Stimulated activated CD4-positive, alpha-beta T cell treated with anti-CD3 and anti-CD28 coated beads, Interleukin-4, amount 100 ng/mL, for 24 hours (primary cell): ENCODE measurements at places on chromosomes 11 and 22.

GRCh38 chr11:31484497-31484896 lies 24.9 kb downstream of the IMMP1L start:
- no peak for DNase-seq

- no peak for DNase-seq
Observed at GRCh38 chr11:111655924-111656323, 53.7 kb downstream of the SIK2 start.

DNA sequence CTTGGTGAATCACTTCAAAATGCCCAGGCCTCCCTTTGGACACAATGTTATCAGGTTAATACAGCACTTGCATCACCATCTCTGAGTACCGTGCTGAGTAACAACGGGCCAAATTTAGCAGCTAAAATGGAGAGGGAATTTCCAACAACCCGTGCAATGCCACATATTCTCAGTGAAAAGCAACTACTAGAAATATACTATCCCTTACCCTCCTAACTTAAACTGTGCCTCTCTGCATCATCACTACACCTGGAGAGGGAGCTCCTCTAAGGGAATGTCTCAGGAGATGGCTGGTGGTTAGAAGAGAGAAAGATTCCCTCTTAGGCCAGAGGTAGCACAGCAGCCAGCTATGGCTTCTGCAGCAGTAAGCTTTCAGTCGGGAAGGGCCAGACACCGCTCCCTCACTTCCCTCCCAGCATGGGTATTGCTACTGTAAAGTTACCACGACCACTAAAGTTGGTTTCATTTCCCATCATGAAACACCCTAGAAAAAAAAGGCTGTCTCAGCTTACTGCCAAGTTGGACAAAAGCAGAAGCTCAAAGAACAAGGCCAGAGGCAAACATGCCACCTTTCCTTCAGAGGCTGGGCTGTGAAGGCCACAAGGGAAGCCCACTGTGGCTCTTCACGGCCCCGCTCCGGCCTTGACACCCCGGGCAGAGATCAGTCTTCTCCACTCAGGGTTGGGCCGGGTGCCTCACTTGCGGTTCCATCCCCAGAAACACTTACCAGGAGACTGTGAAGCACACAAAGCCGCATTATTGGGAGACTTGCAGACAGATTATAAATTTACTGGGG lies 3.9 kb downstream of the MAML2 start:
- DNase-seq, result peak; percentile 49

- DNase-seq, result no peak
Observed at GRCh38 chr22:42072606-42073330, 1.3 kb upstream of the PHETA2 start.

DNA sequence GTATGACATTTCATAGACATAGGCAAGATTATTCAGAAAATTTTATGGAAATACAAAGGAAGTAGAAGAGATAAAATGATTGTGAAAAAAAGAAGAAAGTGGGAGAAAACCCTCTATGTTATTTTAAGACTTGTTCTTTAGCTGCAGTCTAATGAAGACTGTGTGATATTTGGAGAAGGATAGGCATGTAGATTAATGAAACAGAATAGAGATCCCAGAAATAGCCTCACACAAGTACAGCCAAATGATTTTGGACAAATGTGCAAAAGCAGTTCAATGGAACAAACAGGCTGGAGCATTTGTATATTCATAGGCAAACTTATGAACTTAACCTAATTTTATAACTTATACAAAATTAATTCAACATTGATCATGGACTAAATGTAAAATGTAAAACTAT lies 14.3 kb downstream of the ANO5 start:
- DNase-seq, result no peak

GRCh38 chr11:34855021-34855753 lies 61.0 kb downstream of the APIP start:
- DNase-seq, result no peak

DNA sequence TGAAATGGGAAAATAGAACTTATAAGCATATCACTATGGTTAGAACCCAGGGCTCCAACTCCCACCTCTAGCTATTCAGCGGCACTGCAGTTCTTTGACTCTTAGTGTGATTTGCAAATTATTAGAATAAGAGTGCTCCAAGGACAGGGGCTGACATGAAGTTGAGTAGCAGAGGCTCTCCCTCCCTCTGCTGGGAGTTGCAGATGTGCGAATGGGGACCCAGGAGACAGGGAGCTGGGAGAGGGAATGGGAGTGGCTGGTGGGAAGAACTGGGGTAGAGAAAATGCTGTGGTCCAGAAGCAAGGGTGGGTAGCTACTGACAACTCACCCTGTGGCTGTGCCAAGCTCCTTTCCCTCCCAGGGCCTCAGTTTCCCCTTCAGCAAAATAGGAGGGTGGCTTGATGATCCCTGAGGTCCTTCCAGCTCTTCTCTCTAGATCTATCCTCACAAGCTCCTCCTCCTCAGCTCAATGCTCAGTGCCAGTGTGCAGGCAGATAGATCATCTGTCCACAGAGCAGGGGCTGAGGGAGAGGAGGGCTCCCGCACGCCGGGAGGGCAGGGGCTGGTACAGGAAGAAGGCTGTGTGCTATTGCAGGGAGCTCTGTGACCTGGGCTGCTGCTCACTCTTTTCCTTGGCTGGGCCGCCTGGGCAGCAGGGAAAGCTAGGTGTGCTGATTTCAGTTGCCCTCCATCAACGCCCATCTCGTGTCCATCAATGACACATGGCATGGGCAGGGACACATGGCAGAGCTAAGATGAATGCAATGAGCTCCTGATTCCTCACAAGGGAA lies 99.0 kb downstream of the NECTIN1 start:
- no peak for DNase-seq

GRCh38 chr11:2294926-2295290 lies 6.8 kb downstream of the C11orf21 start:
- no peak for DNase-seq

DNA sequence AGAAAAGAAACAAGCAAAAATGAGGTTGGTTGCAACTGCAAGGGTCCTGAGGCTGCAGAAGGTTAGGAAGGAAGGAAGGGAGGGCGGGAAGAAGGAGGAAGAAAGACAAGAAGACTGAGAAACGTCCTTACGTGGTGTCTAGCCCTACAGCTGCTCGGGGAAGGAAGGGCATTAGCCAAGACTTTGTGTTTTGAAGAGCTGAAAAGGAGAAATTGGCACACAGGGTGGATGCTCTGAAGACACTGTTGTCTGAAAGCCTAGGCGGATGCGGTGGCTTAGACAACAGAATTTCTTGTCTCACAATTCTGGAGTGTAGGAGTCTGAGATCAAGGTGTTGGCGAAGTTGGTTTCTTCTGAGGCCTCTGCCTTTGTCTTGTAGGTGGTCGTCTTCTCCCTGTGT lies 60.7 kb downstream of the MCM5 start:
- no peak for DNase-seq

- no peak for DNase-seq
Observed at GRCh38 chr11:106427736-106428135, 350.3 kb downstream of the AASDHPPT start.

- DNase-seq, result no peak
Observed at GRCh38 chr11:2507945-2508749, 63.3 kb downstream of the KCNQ1 start.

GRCh38 chr22:40028098-40028425 lies 33.3 kb downstream of the FAM83F start:
- no peak for DNase-seq

GRCh38 chr11:126989942-126990715 lies 10.4 kb downstream of the KIRREL3 start:
- peak; percentile 52 for DNase-seq

DNA sequence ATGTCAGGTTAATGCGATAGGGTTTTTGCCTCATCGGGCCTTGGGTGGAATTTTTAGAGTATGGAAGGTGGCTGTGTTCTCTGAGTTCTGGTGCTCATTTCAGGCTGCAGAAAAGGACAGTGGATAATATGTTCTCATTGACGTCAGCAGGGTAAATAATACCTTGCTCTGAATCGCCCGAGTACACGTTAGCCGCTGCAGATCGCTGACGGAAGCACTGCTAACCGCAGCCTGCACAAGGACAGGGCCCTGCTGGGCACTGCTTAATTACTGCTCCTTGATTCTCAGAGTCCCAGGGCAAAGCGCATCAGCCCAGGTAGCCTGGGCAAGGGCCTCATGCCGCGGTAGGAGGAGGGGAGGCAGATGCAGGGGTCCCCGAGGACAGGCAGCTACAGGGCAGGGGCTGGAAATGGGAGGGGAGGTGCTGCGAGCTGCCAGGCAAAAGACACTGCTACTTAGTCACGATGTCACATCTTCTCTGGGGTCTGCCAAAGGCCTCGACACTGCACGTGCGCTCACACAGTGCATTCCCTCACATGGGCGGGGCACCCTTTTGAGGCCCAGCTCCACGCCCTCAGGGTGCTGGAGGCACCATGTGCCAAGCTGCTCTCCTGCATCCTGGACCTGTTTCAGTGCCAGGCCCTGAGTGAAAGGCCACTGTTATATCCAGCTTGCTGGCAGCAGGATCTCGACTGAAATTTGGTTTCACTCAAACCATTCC lies 35.2 kb downstream of the PPP2R1B start:
- no peak for DNase-seq
